Naive thymus-derived CD8-positive, alpha-beta T cell (primary cell): ENCODE measurements at places on chromosomes 3 and 15. TPM values are rescaled to one million over a fixed set of nuclear protein-coding genes. Genes with fewer than 3 reads are reported as not detected.
A peak's percentile ranks its signal among the peaks of the same experiment; 100 is the strongest.

The PCOLCE2 gene
- polyA plus RNA-seq = not detected

GRCh38 chr3:169085827-169086226 lies 577.7 kb downstream of the MECOM start:
- DNase-seq = no peak

The GOLGA8O gene
- not detected for polyA plus RNA-seq

- no peak for DNase-seq
Measured at GRCh38 chr15:42876224-42876623, 44.4 kb downstream of the TTBK2 start.

GRCh38 chr15:63372018-63372705 lies 9.5 kb downstream of the CA12 start:
- DNase-seq = no peak

The SEMA3F gene
- not detected for polyA plus RNA-seq

- no peak for DNase-seq
Measured at GRCh38 chr15:67064607-67065530, 533 bp upstream of the SMAD3 start.

DNA sequence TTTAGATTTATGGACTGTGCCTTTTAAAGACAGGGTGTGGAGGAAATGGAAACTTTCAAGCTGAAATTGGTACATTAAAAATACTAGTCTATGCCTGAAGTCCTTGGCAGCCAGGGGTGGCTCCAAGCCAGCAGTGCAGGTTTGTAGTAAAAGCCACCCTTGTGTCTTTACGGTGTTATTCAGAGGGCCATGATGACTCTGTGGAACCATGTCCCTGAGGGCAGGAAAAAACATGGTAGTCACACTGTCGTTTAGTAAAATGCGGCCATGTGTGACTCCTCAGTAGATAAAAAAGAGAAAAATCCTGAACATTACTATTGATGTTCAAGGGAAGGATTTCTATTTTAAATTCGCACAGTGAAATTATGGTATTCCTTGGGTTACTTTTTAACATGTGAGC lies 2.7 kb downstream of the FAN1 start:
- DNase-seq = no peak

DNA sequence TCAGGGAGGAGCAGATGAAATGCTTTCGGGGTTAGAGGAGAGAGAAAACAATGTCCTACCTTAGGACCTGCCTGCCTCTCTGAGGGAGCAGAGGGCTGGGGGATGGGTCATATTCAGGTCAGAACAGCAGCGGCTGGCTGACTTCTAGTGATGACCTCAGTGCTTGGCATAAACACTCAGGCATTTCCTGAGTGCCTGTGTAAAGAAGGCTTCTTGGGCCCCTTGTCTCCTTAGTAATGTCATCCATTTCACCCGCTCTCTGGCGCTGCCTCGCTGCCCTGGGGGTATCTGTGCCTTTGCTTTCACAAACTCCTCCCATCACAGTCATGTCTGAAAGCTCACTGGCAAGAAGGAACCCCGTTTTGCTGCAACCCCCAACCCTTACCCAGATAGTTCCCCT lies 82.9 kb upstream of the GSK3B start:
- no peak for DNase-seq

DNA sequence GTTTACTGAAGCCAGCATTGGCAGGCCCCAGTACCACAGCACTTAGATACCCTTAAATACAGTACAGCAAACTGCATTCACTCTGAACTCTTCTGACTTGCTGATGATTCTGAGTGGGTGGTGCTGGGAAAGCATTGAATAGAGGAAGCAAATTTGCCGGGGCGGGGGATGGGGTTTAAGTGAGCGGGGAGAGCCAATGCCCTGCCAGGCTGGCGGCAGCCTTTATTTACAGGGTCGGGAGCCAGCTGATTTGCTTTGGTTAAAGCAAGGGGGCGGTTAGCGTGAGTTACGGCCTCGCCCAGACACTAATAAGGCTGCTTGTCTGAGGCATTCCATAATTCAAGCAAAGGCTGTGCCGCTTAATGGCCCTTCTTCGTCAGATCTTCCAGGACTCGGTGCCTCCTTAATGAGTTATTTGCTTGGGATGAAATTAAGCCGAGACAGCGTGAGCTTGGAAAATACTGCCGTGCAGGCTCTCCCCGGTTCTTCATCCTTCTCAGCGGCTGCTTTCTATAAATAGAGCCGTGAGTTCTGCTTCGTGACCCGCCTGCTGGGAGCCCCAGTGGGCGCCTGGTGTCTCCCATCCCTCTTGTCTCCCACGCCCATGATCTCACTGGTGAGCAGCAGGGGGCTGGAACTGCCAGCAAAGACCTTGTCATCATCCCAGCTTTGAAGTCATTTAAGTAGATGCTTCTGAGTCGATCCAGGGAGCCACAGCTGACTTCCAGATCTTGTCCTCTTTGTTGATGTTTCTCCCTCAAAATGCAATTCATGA lies 25.8 kb downstream of the SPSB4 start:
- DNase-seq = peak; percentile 39

GRCh38 chr15:71094137-71094536 lies 21.1 kb upstream of the THSD4 start:
- DNase-seq = no peak

The SLC2A2 gene
- polyA plus RNA-seq = not detected

DNA sequence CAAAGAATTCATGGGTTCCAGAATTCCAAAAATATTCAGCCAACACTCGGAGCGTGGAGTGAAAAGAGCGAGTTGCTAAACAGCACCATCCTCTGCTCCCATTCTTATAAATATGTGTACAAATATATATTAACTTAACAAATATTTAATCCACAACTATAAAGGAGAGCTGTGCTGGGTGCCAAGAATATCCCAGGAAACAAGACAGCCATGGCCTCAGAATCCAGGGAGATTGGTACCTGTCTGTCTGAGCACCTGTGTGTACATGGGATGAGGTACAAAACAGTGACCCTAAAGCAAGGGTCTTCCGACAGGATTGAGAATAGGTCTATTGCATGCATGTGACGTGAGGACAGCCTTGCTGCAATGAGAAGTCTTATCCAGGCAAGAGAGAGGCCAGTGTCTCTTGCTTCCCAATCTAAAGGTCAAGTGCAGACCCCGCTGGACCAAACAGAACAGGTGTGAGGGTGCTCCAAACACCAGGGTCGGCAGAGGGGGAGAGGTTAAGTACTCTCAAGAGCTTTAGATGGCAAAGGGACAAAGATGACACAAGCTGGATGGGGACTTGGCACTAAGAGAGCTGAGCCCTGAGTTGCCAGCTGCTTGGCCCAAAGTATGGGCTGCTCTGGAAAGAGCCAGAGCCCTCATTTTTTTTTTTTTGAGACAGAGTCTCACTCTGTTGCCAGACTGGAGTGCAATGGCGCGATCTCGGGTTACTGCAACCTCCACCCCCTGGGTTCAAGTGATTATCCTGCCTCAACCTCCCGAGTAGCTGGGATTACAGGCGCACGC lies 36.2 kb downstream of the HOMER2 start:
- no peak for DNase-seq

GRCh38 chr3:181316482-181316881 lies 326.9 kb upstream of the DNAJC19 start:
- DNase-seq = no peak

GRCh38 chr3:172580680-172581401 lies 57.6 kb upstream of the TNFSF10 start:
- DNase-seq = no peak

GRCh38 chr3:65402597-65402996 lies 636.1 kb downstream of the MAGI1 start:
- no peak for DNase-seq

- DNase-seq = no peak
Measured at GRCh38 chr3:123907720-123908119, 23.6 kb upstream of the MYLK start.

GRCh38 chr3:78268716-78269668 lies 1229.1 kb downstream of the ROBO2 start:
- DNase-seq = no peak

DNA sequence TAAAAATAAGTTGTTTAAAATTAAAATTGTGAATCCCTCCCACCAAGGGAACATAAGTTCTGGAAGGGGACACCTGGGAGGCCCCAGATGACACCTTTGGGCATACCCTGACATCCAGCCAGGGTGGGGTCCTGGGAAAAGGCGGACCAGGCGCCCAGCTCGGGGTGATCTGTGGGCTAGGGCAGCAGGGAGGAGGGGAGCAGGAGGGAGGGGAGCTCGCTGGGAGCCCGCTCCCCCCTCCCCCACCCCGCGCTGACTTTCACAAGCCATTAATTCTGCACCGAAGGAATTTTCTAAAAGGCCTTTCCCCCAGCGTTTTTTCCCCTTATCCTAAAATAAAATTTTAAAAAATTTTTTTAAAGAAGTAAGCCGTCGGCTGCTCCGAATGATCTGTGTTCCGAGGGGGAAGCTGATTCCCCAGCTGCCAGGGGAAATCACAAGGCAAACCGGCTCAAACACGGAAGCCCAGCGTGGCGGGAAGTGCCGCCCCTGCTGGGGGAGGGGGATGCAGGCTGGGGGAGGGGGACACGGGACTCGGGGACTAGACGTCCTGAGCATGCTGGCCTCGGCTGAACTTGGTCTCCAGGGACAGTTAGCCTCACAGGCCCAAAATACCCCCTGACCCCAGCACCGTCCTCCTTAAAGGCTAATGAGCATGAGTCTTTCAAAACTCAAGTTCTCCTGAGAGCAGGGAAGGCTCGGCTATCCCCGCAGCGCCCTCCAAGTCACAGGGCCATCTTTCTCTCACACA lies 13.9 kb downstream of the PLXND1 start:
- no peak for DNase-seq

DNA sequence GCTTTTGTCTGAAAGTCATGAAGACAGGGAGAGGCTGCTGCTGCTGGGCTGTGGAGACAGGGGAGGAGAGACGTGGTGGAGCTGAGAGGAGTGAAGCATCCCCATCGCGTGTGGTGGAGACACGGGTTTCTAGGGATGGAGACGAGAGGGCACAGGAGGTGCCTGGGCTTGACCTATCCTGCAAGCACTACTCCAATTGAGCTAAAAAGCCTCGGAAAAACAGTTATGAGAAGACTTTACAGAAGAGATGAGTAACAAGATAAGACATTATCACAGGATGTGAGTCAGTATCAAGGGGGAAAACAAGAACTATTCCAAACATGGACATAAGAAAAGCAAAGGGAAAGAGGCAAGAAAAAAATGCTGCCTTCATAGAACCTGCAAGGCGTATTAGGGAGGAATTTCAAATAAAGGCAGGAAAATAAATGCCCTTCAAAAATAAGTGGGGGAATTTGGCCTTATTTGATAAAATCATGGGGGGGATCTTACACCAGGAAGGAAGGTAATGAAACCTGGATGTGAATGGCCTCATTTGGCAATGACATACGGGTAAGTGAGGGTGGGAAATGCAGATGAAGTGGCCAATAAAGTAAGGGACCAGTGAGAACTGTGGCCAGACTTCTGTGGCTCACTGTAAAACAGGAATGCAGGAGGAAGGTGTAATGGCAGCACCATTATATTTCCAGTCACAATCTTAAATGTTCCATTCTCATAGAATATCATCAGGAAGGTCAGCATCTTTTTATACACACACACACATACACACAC lies 97.9 kb downstream of the PLD1 start:
- no peak for DNase-seq

The ZNF774 gene
- polyA plus RNA-seq = not detected

GRCh38 chr15:96589864-96590263 lies 259.4 kb downstream of the NR2F2 start:
- no peak for DNase-seq

The ITIH1 gene
- polyA plus RNA-seq = not detected

DNA sequence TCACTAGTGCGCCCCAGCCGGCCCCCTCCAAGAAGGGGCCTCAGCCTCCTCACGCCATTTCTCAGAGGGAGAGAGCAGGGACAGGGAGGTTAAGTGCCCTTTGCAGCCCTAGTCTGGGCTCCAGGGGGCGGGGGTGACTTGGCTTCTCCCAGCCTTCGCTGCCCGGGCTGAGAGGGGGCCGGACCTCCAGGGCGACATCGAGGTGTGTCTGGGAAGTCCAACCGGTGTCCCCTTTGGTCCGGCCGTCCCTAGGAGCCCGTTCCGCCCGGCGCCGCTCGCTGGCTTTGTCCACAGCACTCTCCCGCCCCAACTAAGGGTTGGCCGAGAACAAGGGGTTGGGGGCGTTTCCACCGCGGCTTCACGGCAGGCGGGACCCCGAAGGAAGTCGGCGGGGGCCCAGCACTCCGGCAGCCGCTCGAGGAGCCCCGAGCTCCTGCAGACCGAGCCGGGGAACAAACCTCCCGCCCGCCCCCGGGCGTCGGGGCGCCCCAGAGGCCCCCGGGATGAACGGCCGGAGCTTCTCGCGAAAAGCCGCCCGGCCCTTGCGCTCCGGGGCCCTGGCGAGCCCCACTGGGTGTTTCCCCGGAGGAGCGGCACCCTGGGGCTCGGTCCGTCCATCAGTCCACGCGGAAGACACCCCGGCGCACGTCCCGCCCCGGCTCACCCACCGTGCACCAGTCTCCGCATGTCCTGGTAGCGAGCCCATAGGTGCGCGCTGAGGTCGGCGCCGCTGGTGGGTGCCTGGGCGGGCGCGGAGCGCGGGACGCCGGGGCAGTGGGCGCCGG lies 627 bp downstream of the NT5DC2 start:
- peak; percentile 27 for DNase-seq

GRCh38 chr15:29687939-29688505 lies 134.2 kb downstream of the TJP1 start:
- no peak for DNase-seq

DNA sequence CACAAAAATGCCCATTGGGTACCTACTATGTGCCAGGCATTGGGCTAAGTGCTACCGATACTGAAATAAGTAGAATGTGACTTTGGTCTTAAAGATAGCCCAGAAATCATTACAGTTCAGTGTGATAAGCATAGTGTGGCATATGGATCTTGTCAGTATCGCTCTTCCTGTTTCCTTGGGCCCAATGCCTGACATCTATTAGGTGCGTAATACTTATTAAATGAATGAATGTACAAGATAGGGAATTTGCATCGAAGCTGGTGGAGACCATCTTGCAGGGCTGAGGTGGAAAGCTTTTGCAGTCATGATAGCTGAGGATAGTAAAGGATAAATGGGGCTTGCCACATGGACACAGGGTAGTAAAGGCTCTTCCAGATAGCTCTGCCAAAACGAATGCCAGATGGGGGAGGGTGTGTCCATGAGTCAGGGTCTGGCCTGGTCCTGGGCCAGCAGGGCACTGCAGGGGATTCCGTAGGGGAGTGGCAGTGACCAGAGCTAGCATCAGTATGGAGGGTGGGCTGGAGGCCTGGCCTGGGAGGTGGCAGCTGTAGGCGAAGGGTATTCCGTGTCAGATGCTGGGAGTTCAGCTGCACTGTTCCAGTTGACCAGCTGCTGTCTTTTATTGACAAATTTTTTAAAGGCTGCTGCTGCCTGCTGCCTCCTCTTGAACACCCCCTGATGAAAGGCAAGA lies 23.5 kb downstream of the TSEN2 start:
- DNase-seq = no peak

GRCh38 chr3:186920301-186920700 lies 10.0 kb upstream of the ST6GAL1 start:
- DNase-seq = no peak

- no peak for DNase-seq
Measured at GRCh38 chr3:191455257-191455952, 5.6 kb upstream of the PYDC2 start.

DNA sequence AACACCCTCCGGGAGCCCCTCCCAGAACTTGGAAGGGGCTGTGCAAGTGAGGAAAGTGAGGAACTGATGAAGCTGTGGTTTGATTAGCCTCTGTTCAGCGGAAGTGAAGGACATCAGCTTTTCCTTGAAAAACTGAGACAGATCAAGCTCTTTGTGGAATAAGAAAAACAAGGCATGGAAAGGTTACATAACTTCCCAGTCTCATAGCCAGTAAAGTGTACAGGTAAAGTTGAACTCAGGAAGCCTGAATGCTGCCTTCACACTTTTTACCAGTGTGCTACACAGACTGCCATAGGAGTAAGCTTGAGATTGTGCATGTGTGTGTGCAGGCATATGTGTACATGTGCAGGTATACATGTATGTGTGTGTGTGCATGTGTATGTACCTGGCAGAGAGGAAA lies 293.2 kb downstream of the FGF12 start:
- no peak for DNase-seq

GRCh38 chr15:71114887-71115566 lies at the start of gene THSD4:
Gene THSD4, plus strand, starts transcription at chr15:71115471.
- peak; percentile 41 for DNase-seq
